ENCODE measurements at places on chromosomes 2 and 18.

GRCh38 chr2:218557941-218558340 lies 10.2 kb downstream of the USP37 start:
- DNase-seq, result no peak

DNA sequence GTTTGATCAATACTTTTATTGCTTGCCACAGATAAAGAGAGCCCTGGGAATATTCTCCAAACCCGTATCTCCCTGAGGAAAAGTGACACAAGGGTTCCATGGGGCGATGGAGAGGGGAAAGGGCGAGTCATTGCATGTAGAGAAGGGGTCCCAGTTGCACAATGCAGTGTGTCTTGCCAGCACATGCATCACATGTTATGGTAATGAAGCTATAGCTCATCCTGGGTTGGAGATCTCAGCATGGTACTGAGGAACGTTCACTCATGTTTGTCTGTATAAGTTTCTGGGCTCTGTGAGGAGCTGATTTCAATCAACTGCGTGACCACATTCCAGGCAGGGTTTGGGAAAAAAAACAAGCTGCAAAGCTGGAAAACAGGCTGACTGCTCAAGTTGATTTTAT lies 220.7 kb upstream of the MC4R start:
- DNase-seq, result no peak

GRCh38 chr2:129484999-129485897 lies 494.2 kb upstream of the RAB6C start:
- DNase-seq, result no peak

GRCh38 chr2:113757138-113757657 lies 756 bp upstream of the SLC35F5 start:
- no peak for DNase-seq

- no peak for DNase-seq
These were observed 674 bp downstream of the PTPN4 start for GRCh38 chr2:119760237-119760955.

GRCh38 chr2:103009871-103010270 lies 248.0 kb downstream of the TMEM182 start:
- no peak for DNase-seq

- DNase-seq, result no peak
These were observed 4.2 kb downstream of the RNF144A start for GRCh38 chr2:6921321-6921922.

DNA sequence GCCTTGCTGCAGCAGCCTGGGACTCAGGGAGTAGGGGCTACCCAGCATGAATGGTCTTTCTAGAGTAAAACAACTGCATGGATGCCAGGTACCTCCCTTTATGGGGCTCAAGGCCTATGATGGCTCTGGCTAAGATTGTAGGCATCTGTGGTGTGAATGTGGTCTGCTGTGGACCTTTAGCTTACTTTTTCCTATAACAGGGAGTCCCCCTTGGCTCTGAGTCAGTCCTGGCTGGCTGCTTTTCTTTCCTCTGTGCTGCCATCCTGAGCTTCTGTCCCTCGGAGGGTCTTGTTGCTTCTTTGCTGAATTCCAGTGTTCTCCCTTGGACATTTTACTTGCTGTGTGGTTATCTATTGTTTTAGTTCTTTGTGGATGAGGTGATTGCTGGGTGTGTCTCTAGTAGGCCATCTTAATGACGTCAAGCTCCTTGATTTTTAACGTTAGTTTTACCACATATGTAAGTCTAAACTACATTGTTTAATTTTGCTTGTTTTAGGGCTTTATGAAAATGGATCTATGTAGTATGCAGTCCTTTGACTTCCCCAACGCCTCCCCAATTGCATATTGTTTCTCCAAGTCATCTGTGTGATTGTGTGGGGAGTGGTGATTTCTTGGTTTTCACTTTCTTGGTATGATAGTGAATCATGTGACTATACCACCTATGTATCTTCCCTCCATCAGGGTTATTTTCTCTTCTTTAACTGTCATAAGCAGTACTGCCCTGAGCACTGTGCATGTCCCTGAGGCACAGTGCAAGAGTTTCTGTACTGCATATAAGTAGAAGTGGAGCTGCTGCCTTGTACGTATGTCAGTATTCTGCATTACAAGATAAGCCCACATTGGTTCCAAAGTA lies 92.4 kb downstream of the NCK2 start:
- no peak for DNase-seq

DNA sequence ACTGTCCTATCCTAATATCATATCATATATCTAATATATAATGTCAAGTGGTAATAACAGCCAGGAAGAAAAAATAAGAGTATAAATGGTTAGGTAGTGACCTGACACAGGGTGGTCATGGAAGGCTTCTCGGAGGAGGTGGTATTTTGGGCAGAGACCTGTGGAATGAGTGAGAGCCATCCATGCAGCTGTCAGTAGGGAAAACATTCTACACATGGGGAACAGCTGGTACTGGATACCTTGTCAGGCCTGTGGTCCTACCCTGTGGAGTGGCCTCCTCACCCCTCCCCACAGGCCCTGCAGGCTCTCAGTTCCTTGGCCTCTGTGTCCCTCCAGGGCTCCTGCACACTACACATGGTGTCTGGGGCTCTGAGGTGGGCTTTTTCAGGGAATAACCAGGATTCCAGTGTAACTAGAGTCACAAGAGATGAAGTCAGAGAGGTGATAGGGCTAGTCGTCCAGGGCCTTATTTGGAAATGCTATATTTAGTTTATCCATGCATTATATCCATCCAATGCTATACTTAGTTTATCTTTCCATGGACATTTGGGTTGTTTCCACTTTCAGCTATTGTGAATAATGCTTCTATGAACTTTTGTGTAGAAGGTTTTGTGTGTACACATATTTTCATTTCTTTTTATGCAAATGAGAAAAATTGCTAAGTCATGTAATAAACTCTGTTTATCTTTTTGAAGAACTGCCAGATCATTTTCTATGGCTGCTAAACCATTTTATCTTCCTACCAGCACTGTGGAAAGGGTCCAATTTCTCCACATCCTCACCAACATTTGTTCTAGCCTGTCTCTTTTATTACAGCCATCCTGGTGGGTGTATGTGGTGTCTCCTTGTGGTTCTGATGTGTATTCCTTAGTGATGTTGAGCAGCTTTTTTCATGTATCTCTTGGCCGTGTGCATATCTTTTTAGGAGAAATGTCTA lies 75.6 kb downstream of the TPGS2 start:
- DNase-seq, result no peak

- DNase-seq, result no peak
These were observed 211.7 kb downstream of the NDUFA10 start for GRCh38 chr2:239813261-239814115.

DNA sequence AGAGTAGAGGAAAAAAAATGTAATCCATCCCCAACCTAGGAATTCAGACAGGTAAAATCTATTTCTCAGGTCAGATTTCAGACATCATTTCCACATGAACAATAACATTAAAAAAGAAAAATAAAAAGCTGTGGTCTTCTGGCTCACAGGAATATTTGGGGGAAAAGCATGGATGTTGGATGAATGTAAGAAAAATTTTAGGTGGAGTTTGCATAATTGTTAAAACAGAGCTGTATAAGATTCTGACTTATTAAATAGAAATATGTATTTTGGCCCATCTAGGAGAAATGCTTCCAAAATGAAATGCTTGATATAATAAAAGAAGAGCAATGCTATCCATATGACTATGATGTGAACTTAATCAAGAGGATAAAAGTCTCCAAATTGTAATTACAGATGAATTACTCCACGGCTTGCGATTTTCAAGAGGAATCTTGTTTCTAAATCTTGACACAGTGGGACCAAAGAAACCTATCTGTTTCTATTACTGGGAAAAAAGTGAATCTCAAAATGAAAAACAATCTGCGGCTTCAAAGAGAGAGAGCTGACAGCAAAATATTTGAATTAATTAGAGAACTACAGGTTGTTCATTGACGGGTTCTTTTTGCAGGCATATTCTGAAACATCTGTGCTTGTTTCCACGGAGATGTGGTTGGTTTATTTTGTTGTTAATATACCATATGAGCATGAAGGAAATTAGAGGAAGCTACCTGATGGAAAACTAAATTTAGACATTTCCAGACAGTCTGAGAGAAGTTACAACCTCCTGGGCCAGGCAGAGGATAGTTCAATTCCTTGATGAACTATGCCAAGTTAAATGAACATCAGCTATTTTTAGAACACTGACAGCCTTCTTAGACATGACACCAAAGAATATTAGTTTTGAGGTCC lies 468.7 kb downstream of the PID1 start:
- DNase-seq, result no peak

DNA sequence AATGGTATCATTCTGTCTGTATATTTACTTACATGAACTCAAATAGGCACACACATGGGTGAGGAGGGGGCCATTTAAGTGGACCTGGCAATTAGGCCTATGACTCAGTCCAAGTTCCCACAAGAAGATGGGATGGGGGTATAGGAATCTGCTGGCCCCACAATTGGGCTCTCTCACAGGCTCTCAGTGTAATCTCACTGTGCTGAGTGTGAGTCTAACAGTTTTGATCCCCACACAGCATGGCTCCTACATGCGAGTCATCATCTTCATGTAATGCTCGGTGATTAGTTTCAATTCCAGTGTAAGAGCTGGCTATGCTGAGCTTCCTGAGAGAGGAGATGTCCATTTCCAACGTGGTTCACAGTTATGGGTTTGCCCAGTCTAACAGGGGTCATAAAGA lies 114.0 kb downstream of the GATA6 start:
- DNase-seq, result peak; percentile 49

DNA sequence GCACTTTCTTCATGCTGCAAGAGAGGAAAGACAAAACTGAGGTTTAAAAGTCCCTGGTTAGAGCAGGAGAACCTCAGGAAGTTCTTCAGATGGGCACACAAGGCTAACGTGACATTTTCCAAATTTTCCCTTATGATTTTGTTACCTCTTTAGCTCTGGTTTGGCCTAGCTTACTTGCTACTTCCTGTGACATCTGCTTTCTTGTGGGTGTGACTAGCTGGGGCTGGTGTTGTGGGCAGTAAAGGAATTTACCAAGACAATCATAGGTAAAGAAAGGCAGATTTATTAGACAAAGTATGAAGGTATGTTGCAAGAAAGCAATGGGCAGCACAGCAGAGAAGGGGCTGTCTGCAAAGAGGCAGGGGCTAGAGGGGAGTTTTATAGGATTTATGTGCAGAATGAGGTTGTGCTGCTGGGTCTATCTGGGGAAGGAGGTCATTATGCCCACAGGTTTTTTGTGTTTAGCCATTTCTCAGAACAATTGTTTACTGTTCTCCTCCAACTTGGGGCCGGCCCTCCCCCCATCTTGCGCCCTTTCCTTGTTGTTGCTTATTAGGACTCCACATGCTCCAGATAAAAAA lies 6.7 kb upstream of the TNP1 start:
- DNase-seq, result no peak

All from RCC 7860 (cell line).